ENCODE measurements at places on chromosomes 5 and 9.
A peak's percentile ranks its signal among the peaks of the same experiment; 100 is the strongest.

DNA sequence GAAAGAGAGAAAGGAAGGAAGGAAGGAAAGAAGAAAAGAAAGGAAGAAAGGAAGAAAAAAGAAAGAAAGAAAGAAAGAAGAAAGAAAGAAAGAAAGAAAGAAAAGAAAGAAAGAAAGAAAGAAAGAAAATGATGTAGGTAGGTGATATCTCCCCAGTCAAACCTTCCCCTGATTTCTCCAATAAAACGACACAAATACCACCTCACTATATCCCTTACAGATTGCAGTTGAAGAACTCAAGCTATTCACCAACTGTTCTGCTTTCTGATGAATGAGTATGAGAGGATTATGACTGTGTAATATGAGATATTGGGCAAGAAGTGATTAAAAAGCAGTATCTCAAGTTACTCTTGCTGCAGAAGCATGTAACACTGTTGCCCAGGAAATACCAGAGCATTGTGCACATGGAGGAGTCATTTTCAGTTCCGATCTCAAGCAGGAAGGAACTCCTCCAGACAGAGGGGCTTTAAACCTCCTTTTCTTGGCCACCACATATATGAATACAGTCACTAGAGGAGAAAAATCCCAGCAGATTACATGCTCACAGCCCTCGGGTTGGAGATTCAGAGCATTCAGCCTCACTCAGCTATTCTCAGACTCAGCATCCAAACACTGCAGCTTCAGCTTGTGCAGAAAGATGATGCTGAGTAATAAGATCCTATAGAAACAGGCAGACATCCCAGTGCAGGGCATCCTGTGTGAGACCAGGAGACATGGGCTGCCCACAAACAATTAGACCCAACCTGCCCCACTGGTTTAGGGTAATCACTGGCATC, 61.4 kb downstream of the UGCG start:
- DNase-seq, result no peak

GRCh38 chr9:18863791-18864190, 169.2 kb downstream of the SAXO1 start:
- DNase-seq, result no peak

GRCh38 chr9:92188969-92189781, 74.0 kb upstream of the SPTLC1 start:
- no peak for DNase-seq

DNA sequence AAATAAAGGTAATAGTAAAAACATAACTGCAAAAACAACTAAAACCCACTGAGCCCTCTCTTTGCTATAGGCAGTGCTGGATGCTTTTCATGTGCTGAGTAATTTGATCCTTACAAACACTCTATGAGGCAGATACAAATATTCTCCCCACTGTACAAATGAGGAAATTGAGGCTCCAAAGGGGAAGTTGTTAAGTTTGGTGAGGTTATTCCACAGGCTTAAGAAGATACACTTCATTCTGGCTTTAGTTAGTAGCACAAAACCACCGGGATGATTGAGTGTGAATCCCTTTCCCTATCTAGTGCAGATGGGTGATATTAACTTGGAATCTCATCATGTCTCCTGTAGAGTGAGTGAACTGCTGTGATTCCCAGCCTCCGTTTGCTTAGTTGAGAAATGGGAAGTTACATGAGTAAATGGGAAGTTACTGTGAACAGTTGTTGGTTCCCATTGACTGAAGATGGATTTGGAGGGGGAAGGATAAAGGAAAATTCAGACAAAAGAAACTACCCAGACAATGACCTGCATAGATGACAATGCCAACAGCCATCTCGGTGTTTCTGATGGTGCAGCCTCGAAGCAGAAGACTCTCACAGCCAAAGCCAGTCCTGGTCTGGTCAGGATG, 208.3 kb downstream of the ATP10B start:
- no peak for DNase-seq

DNA sequence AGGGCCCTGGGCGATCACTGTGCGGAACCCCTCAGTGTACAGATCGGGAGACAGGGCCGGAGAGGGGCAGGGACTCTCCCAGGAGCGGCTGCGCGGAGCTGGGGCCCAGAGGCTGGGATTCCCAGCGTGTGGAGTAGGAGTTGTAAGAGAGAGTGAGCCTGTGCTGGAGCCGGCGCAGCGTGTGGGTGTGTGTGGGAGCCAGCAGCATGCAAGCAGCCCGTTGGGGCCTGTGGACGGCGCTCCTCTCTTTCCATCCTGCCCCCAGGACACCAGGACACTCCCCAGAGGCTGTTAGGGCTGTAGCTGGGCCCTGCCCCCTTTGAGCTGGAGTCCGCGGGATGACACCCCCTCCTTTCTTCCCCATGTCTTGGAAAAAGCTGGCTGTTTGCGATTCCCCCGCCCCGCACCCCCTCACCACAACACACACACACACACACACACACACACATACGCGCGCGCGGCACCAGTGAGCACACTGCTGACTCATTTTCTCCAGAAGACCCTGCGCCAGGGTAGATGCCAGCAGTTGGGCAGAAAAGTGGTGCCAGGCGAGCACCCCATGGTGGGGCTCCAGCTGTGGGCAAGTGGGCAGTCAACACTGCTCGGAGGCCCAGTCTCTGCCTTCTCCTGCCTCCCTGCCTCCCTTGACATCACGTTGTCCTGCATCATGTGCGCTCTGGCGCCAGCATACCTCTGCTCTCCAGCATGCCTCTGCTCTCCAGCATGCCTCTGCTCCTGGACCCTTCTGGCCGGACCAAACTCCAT, 1.5 kb downstream of the COL27A1 start:
- DNase-seq, result peak; percentile 23

GRCh38 chr5:154714266-154714986, 40.8 kb upstream of the LARP1 start:
- no peak for DNase-seq

- DNase-seq, result no peak
These were observed 85.2 kb downstream of the ERP44 start for GRCh38 chr9:100013573-100013972.

DNA sequence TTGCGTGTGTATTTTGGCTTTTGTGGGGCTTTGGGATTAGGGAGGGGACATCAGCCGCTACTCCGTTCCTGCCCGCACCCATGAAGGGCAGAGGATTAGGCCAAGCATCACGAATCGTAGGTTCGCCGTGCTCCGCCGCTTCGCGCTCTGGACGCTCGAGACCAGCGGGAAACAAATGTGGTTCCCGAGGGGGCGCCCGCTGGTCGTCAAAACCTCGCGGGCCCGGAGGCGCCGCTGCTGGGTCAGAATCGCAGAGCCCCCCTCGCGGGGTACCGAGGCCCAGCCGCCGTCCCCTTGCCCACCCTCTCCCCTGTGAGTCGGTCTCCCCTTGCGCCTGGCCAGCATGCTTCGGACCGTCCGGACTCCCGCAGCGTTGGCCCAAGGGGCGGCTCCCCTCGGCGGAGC, 2.3 kb upstream of the PAX5 start:
- no peak for DNase-seq

GRCh38 chr9:131674425-131675421, 65.2 kb downstream of the RAPGEF1 start:
- no peak for DNase-seq

DNA sequence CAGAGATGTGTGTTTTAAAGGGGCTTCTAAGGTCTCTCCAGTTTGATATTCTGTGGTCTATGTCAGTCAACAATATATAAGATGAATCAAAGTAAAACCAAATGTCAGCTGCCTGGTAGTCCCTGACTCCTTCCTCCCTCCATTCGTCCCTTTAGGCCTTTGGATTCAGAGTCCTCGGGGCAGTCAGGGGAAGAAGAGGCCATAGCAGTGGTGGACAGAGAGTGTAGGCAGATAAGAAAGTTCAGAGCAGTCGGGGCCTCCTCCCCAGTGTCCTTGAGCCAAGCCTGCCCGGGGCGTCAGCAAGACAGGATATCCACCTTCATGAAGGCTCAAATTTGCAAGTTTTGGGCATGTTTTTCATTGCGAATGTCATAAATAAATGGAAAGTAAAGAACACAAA, 110.6 kb downstream of the ADAMTS16 start:
- DNase-seq, result no peak

DNA sequence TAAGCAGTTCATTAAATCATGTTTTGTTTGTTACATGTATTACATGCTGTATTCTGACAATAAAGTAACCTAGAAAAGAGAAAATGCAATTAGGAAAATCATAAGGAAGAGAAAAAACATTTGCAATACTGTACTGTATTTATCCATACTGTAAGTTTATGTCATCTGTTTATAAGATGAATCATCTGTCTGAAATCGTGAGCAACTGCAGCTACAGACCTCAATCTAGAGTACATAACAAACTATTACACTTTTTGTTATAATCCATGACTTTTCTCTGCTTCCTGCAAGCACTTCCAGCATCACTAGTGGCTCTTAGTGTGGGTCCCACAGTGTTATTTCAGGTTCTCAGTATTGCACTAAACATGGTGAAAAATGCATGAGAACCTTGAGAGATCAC, 144.4 kb upstream of the NR4A3 start:
- DNase-seq, result no peak

- DNase-seq, result no peak
These were observed 558.0 kb downstream of the EBF1 start for GRCh38 chr5:158541536-158542297.

GRCh38 chr9:121943463-121943862, 149.6 kb downstream of the TTLL11 start:
- DNase-seq, result no peak

GRCh38 chr9:14383294-14383693, 69.4 kb upstream of the NFIB start:
- no peak for DNase-seq

GRCh38 chr5:143176048-143176447, 227.4 kb downstream of the NR3C1 start:
- no peak for DNase-seq

DNA sequence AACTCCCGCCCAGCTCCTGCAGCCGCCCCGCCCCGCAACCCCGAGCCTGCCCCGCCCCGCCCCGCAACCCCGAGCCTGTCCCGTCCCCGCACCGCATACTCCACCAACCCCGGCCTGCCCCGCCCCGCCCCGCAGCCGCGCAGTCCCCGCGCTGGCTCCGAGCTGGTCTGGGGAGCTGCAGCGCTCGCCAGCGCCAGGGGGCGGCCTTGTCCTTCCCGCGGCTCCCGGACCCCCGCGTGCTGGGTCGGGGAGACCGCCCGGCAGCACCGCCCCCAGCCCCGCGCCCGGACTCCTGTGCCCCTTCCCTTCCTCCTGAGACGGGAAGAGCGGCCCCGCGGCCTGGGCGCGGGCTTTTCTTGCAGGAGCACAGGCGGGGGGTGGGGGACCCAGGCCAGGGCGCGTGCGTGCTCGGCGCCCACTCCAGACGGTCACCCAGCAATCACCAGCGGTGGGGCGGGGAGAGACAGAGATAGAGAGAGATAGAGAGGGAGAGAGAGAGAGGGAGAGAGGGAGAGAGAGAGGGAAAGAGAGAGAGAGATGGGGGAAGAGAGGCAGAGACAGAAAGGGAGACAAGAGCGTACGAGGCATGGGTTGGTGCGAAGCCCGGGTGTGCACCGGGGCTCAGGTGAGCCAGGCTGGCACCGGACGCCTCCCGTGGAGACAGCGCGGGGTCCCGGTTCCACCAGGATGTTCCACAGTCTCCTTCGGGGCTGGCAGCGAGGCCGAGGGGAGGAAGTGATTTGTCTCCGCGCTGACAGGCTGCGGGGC, 14.7 kb upstream of the TMEM250 start:
- DNase-seq, result no peak

DNA sequence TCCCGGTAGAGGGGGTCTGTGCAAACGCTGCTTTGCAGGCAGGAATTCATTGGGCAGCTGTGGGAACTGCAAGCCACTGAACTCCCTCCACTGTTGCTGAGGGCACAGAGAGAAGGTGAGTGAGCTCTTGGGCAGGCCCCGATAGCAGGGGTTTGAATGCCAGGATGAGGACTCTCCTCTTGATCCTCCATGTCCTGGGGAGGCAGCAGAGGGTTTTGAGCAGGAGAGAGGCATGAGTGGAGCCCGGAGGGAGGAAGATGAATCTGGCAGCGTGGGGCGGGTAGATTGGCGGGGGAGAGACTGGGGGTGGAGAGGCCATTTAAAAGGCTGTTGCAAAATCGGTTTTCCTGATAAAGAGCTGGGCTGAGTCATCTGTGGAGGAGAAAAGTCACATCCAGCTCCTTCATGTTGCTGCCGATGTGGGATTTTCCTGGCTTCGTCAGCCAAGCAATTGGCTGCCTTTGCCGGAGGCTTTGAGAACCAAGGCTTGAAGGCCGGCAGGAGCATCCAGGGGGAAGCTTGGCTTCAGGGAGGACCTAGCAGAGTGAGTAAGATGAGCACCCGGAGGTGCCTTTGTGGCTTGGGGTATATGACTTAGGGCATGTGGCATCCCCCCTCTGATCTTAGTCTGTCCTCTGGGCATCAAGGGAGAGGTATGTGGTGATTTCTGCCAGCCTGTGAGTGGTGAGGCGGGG, at the start of gene SYNPO:
Gene SYNPO, plus strand, starts transcription at position 350 of the 695 bp plus-strand sequence. CDS start 7,616 bp downstream, outside the sequence.
- no peak for DNase-seq

DNA sequence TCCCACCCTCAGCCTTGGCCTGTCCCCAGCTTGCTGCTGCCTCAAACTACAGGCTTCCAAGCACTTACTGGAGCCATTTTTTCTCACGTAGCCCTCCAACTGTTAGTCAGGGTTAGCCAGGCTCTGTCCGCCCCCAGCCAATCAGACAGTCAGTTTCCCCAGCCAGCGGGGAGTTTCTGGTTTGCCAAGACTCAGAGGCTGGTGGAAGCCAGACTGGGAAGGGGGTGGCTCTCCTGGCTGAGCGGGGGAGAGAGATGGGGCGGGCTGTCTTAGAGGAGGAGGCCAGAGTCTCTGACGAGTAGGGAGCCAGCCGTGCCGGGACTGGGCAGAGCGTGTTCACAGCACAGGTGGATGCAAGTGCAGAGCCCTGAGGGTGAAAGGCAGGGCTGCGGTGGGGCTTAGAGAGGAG, 15.3 kb downstream of the PROP1 start:
- no peak for DNase-seq

DNA sequence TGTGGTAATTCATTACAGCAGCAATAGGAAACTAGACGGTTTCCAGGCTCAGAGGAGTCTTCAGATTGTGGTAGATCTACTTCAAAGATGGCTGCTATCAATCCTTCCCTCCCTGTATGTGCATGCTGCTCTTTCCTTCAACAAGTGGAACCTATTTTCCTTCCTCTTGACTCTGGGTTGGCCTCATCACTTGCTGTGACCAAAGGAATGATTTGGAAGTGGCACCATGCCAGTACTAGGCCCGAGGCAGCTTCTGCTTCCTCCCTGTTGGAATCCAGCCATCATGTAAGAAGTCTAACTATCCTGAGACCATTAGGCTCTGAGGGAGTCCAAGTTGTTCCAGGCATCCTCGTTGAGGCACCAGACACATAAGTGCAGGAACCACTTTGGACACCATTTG, 46.5 kb upstream of the MCTP1 start:
- DNase-seq, result no peak

- no peak for DNase-seq
These were observed 12.7 kb upstream of the THG1L start for GRCh38 chr5:157718519-157718918.

- no peak for DNase-seq
These were observed 32.7 kb upstream of the GABRP start for GRCh38 chr5:170750791-170751190.

DNA sequence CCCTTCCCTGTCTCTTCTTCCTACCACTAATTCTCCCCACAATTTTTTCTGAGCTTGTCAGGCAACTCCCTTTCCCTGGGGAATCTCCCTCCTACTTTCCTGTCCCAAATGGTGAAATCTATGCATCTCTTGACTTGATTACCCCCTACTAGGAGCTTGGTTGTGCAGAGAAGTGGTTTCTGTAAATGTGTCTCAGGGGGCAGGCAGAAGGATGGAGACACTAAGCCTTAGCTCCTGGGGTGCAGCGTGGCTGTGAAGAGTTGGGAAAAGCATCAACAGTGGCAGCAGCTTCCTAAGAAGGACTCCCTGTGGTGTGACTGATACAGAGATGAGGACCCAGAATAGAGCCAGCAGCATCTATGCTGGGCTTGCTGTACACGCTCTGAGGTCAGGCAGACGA, 62.3 kb downstream of the NRG2 start:
- DNase-seq, result no peak

Measured in stimulated activated CD4-positive, alpha-beta T cell treated with anti-CD3 and anti-CD28 coated beads, Interleukin-15, amount 100 ng/mL, for 1 hour (primary cell).